ENCODE measurements at places on chromosomes 3 and 15.

GRCh38 chr15:40828447-40829036 lies at the start of gene PPP1R14D:
Gene PPP1R14D, minus strand, starts transcription at chr15:40828708. Its CDS starts 67 bp downstream, at chr15:40828641.
- no peak for DNase-seq

DNA sequence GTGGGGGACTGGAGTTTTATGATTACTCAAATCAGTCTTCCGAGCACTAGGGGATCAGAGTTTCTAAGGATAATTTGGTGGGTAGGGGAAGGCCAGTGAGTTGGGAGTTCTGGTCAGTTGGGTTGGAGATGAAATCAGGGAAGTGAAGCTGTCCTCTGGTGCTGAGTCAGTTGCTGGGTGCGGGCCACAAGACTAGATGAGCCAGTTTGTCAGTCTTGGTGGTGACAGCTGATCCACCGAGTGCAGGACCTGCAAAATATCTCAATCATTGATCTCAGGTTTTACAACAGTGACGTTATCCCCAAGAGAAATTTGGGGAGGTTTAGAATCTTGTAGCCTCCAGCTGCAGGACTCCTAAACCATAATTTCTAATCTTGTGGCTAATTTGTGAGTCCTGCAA lies 249.4 kb downstream of the FAM43A start:
- DNase-seq = no peak

GRCh38 chr3:197540961-197541377 lies 14.8 kb downstream of the BDH1 start:
- no peak for DNase-seq

- DNase-seq = no peak
These were observed 531 bp upstream of the MAP1A start for GRCh38 chr15:43516801-43517353.

DNA sequence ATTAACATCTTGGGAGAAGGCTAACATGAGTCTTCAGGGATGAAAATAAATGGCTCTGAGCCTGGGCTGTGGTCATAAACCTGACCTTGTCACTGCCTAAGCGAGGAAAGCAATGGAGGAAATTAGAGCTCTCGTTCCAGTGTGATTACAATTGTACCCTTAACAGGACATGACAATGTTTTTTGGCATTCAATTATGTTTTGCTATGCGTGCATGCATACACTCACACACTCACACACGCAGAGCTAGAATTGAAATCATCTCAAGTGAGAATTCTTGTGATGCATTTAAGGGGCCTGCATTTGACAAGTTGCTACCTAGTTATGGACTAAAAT lies 24.1 kb downstream of the ZNF80 start:
- no peak for DNase-seq

GRCh38 chr3:136909187-136909586 lies 47.2 kb downstream of the NCK1 start:
- no peak for DNase-seq

- no peak for DNase-seq
These were observed 30.5 kb upstream of the GOLGA8B start for GRCh38 chr15:34613997-34614396.

GRCh38 chr3:138995706-138996105 lies 10.4 kb downstream of the PRR23A start:
- no peak for DNase-seq

DNA sequence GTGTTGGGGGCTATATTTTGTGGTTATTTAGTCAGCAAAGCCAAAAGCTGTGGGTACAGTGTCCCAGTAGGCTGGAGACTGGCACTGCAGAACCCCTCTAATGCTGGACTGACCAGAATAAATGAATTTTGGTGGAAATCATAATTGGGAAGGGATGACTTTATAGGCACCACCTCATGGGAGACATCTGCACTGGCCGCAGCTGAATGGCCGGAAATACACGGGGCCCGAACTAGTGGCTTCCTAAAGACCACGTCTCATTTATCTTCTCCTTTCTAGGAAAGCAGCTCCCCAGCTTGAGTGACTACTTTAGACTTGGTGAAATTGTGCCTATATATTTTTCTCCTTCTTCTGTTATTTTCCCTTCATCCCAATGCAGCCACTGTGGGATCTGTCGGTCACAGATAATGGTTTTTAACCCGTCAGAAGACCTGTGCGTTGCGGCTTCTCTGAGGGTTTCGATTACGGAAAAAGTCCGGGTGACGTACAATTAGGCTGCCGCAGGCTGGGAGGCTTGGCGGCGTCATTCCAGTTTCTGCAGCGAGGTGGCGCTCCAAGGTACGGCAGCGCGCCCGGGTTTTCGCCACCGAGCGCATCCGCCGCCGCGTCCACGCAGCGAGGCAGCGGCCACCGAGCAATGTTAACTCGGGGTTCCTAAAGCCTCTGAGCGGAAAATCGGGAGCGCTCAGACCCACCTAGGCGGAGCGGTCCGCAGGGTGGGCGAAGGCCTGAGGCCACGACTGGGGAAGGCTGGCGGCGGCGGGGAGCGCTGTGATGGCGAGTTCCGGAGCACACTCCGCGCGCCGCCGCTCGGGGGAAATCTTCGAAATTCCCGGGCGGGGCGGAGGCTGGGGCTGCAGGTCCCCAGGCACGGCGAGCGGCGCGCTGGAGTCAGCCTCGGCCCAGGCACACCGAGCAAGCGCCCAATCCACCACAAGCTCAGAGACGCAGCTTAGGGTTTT lies 26.3 kb downstream of the NR2F2 start:
- DNase-seq = peak; percentile 85

- DNase-seq = no peak
These were observed 72.2 kb downstream of the DZIP3 start for GRCh38 chr3:108661699-108662098.

- no peak for DNase-seq
These were observed 35.7 kb downstream of the GPR176 start for GRCh38 chr15:39884351-39884750.

- DNase-seq = no peak
These were observed 594.4 kb downstream of the FOXP1 start for GRCh38 chr3:70989174-70989573.

GRCh38 chr3:47661121-47661752 lies 82.6 kb upstream of the CSPG5 start:
- DNase-seq = no peak

DNA sequence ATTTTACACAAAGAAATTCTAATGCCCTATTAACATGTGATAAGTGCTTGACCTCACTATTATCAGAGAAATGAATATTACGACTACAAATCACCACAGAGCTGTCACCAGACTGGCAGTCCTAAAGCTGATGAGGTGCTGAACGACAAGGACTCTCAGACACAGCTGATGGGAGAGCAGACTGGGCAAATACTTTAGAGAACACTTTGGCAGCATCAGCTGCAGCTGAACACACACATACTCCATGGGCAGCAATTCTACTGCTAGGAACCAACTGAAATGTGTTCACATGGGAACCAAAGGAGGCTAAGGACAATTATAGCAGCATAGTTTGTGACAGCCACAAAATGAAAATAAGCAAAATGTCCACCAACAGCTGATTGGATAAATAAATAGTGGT lies 45.5 kb downstream of the SUSD5 start:
- DNase-seq = no peak

DNA sequence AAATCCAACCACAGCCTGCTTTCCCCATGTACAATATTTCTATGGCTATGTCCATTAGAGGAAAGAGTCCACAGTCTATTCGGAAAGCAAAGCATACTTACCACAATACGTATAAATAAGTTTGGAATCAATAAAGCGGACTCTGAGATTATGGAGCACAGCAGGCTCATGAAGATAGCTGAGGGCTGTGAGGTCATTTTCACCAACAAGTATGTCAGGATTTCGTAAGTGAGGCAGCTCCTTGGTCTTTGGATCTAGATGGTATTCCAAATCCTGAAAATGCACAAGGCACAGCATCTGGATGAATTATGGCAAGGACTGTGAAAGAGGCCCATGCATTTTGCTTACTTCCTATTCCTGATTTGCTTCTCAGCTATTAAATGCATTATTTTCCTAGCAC lies 100.4 kb downstream of the MYO5A start:
- no peak for DNase-seq

Data from activated CD4-positive, alpha-beta T cell treated with anti-CD3 and anti-CD28 coated beads, Interleukin-2, amount 50 U/mL, for 48 hours (primary cell).